T47D (cell line): ENCODE measurements at places on chromosomes 4 and X.
A peak's percentile ranks its signal among the peaks of the same experiment; 100 is the strongest.

GRCh38 chr4:180788729-180789128 is 1454.5 kb upstream of the TENM3 start:
- no peak for DNase-seq

DNA sequence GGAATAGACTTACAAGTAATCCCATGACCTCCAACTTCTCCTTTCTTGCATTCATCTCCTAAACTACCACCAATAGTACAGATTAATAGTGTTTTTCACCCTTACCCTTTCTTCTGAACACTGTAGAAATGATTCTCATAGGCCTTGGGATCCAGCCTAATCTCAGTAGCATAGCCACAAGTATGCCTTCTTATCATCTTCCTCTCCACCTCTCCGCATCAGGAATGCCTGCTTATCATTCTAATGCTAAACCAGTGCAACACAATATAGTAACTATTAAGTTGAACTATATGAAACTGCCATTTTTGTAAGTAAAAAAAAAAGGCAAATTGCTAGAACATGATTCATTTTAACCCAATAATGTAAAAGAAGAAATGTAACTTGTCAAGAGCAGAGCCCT is 79.5 kb upstream of the IL2 start:
- no peak for DNase-seq

GRCh38 chrX:17960891-17961290 is 99.8 kb upstream of the RAI2 start:
- DNase-seq, result no peak

DNA sequence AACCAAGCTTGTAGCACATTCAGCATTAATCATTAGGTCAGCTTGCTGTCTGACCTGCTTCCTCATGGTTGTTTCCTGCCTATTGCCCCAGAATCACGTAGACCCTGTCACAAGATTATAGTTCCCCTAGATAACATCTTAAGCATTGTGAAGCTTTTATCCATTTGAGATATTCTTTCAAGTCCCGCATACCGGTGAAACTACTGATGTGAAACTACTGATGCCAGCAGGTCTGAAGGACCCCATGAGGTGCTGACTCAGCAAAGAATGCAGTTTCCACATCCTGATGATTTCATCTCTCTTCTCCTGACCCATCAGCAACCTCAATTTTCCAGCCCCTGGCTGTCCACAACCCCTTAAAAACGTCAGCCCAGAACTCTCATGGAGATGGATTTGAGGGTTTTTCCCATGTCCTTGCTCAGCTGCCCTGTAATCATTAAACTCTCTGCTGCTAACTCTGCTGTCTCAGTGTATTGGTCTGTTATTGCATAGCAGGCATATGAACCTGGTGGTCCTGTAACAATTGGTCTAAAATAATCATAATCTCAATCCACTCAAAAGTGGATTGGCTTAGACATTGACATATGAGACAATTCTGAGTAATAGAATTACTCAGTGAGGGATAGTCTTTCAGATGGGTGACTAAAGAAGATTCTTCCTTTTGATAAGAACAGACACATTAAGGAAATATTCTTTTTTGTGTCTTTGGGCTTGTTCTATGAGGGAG is 26.3 kb upstream of the UBA6 start:
- no peak for DNase-seq

DNA sequence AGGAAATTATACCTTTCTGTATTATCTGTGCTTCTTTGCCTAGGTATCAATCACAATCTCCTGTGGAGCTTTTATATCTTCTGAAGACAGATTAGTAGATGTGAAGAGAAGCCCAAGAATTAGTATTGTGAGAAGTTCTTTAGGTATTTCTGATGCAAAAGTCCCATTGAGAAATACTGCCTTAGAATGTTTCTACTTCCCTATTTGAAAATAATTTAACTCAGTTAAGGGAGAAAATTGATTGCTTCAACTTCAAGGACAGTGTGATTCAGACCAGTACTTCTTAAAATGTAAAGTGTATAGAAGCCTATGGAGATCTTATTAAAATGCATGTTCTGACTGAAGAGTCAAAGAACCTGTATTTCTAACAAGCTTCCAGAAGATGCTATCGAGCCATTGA is 9.0 kb downstream of the EIF1AX start:
- DNase-seq, result no peak

DNA sequence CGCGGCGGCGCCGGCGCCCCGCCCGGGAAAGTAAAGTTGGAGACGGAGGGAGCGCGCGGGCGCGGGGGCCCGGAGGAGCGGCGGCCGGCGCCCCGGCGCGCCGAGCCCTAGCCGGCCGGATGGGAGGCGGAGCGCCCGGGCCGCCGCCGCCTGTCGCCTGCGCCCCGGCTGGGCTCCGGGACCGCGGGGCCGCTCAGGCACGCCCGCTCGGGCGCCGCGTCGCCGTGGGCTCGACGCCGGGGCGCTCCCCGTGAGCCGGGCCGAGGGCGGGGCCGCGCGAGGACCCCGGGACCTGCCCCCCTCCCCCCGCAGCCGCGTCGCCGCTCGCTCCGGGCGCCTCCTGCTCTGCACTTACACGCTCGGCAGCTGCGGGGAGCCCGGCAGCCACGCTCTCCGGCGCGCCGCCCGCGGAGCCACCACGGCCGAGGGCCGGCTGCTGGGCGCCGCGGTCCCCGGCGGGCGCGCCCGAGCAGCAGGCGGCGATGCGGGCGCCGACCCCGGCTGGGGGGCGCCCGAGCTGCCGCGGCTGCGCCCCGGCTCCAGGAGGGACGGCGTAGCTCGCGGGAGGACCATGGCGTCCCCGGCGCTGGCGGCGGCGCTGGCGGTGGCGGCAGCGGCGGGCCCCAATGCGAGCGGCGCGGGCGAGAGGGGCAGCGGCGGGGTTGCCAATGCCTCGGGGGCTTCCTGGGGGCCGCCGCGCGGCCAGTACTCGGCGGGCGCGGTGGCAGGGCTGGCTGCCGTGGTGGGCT is at the start of gene ADRA2C:
Gene ADRA2C (plus strand): TSS at position 350 of the 749 bp plus-strand sequence. CDS start 222 bp downstream, at position 572.
- peak; percentile 86 for DNase-seq

GRCh38 chrX:113959912-113960626 is 623.8 kb upstream of the HTR2C start:
- DNase-seq, result no peak

DNA sequence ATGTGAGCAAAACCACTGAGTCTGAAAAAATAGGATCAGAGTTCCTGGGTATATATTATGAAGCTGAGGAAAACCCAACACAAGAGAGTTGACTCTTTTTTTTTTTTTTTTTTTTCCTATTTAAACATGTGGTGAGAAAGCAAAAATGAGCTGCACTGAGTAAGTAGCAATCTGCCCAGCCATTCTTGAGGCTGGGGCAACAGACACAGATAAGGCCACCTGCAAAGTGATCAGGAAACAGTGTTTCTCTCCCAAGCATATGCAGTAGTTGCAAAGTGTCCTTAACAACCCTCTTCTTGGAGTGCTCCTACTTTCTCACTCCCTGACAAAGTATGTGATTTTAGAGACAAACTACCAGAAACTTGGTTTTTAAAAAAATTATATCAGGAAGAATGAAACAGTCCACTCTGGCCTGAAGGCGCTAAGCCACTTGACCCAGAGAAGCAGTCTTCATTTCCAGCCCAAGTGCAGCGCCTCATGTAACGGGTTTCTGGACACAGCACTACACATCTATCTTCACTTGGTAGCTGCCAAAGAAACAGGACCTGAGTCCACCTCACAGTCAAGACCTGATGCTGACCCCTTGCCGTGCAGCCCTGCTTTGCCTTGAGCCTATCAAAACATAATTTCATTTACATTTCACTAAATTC is 124.6 kb upstream of the MAP3K15 start:
- DNase-seq, result no peak
